ENCODE measurements at places on chromosomes 12 and 14.

DNA sequence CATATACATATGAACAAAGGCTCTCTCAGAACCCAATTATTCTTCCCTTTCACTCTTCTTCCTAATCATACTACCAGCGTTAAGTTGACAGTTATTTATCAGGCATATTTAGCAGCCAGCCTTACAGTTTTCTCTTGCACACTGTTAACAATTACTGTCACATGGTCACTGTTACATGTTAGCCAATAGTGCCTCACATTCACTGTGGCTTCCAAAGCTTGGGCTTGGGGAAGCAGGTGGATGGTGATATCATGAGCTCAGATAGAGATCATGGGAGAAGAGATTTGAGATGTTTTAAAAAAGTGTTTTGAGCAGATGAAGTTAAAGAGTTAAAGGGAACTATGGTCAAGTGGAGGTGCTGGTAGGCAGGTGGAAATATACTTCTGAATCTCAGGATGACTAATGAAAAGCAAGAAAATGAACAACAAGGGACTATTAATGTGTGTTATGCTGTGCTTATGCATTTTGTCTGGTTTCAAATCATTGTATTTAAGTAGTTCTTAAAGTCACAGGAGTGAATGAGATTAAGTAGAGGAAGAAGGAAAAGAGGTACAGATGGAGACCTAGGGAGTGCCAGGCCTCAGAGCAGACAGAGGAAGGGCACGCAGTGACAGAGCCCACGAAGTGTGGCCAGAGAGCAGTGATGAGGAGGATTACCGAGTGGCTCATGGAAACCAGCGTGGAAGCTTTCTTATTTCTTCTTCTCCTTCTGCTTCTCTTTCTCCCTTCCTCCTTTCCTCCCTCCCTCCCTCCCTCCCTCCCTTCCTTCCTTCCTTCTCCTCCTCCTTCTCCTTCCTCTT is 39.6 kb downstream of the BICD1 start:
- DNase-seq: no peak

- no peak for DNase-seq
Observed at GRCh38 chr14:39441805-39442204, 9.6 kb upstream of the FBXO33 start.

DNA sequence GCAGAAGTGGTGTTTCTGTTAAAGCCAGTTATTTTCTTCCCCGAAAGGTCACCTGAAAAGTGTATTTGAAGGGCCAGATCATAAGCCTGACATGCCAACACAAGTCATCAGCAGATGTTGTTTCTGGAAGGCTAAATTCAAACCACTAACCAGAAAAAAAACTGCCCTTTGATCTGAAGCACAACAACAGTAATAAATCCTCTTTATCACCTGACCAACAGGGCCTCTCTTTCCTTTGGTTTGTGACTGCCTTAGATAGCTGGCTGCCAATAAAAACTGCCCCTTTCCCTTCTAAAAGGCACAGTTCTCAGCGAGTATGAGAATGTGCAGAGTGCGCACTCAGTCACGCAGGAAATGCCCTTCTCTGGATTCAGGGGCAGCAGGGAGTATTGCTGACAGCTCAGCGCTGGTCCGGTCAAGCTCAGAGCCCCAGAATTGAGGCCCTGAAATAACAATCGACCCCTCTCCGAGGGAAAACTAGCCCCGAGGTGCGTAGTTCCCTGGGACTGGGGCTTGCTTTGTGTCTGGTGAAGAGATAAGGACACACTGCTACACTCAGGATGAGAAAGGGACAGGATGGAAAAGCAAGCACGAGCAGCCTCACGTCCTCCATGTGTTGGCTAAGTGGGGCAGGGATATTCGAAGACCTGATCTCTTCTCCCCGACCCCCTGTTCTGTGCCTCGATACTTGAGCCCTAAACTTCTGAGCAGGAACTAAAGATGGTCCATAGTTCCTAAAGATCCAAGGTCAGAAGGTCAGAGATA is 184.2 kb upstream of the GZMB start:
- no peak for DNase-seq

GRCh38 chr14:65045006-65045405 is 57.3 kb downstream of the MAX start:
- DNase-seq: no peak

DNA sequence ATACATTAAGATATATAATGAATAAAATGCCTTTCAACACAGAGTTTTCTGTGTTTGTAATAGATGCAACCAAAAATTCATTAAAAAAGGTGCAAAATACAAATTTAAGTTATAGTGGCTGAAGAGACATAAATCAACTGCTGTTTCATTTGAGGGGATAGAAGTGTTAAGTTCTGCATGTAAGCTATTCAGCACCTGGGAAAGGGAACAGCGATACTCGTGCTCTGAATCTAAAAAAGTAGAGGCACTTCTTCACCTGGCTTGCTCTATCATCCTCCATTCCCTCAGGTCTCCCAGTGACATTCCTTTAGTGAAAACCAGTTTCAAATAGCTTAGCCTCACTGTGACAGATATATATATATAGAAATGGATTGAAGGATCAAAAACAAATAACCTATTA is 222.6 kb downstream of the ACSS3 start:
- DNase-seq: no peak

- no peak for DNase-seq
Observed at GRCh38 chr14:53925201-53925766, 31.3 kb downstream of the BMP4 start.

All from naive B cell (primary cell).